ENCODE measurements at places on chromosomes 13 and 19.

- no peak for DNase-seq
Observed at GRCh38 chr13:109922518-109922917, 136.1 kb upstream of the IRS2 start.

GRCh38 chr19:35232912-35233311, 4.4 kb upstream of the FAM187B start:
- DNase-seq: no peak

DNA sequence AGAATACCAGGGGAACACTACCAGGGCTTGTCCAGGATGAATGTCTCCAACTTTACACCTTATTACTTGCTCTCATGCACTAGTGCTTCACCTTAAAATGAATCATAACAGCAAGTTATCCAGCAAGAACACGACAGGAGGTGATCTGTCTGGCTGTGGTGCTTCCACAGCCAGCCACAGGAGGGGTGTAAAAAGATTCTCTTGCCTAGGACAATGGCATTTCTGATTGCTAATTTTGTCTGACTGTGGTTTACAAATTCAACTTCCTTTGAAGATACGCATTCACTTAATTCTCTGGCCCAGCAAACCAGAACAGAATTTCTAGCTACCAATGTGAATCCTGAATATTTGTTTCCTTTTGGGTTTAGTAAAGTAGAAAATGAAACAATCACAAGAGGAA, 23.1 kb upstream of the COG3 start:
- no peak for DNase-seq

DNA sequence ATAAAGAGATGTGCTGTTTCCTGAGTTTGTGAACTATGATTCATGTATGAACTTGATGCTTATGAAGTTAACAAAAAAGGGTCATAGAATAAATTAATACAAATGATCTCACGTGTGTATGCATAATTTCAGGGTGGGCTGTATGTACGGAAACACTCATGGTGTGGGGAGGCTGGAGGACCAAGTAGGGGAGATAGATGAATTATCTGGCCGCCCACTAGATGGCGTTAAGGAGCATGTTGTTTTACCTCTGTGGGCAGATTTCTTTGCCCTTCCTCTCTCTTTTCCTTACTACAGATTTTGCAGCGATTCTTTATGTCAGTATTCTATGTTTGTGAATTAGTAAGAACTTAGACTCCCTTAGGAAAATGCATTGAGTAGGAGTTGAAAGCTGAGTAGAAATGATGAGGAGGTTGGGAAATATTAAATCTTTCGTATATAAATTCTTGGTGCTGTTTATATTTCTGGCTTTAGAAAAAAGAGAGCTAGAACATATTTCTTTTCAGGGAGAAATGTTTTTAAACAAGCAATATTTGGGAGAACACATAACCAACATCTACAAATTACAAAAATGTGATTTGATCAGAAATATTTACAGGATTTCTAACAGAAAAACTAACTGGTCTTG, 47.4 kb upstream of the TMTC4 start:
- peak; percentile 42 for DNase-seq

DNA sequence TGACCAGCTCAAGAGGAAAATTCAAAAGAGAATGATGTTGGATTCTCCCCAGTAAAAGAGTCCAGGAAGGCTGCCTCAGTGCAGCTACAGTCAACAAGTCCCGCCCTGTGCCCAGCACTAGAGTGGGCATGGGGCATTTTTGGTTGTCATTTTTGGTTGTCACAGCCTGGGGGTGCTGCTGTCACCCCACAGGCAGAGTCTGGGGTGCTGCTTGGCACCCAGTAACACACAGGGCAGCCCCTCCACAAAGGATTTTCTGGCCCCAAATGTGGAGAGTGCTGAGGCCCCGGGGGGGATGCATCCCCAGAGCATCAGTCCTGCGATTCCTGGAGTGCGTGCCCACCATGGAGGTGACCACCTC, 28.2 kb upstream of the TMEM255B start:
- DNase-seq: no peak

GRCh38 chr13:40124633-40125015, 469.2 kb downstream of the COG6 start:
- DNase-seq: no peak

GRCh38 chr13:34401696-34402095, 540.4 kb upstream of the NBEA start:
- DNase-seq: no peak

- no peak for DNase-seq
Observed at GRCh38 chr19:32404933-32405430, 588 bp upstream of the DPY19L3 start.

- DNase-seq: no peak
Observed at GRCh38 chr19:7579182-7579581, 16.5 kb upstream of the CAMSAP3 start.

GRCh38 chr13:90824032-90824431, 523.5 kb upstream of the MIR17HG start:
- no peak for DNase-seq

- DNase-seq: no peak
Observed at GRCh38 chr13:109789262-109789661, 2.9 kb upstream of the IRS2 start.

DNA sequence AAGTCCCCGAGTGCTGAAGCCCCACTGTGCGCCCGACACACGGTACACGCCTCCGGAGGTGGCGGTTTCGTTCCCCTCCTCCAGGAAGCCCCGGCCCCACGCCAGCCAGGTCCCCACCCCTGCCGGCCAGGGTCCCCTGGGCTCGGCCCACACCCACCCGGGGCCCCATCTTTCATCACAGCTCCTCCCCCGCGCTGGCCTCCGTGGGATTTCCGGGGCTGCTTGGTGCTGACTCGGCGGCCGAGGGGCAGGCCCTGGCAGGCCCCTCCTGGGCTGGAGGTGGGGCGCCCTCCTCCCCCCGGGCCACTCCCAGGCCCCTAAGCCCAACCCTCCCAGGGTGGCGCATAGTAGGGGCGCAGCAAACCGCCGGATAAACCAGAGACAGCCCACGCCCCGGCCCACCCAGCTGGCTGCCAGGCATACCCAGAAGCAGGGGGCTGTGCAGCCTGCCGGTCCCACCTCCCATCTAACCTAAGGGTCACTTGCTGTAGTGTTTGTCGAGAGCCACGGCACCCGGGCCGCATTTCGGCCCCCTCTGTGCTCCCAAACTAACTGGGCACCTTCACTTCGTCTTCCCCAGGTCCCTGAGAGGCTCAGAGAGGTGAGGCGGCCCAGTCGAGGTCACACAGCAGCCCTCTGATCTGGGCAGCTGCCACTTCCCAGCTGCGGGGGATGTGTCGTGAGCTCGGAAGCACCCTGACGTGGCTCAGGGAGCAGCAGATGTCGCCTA, 6.6 kb downstream of the ZBTB7A start:
- peak; percentile 86 for DNase-seq

DNA sequence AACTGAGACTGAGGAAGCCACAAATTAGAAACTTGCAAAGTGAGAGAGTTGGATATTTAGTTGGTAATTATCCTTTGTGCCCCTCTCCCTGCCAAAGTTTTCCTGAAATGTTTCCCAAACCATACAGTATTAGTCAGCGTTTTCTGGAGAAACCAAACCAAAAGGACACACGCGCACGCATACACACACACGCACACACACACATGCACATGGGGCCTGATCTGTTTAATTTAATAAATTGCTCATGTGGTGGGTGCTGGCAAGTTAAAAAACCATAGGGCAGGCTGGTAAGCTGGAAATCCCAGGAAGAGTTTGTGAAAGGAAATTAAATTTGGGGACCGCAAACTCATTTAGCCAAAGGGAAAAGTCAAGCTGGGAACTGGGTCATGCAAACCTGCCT, 11.7 kb upstream of the CYSLTR2 start:
- no peak for DNase-seq

- no peak for DNase-seq
Observed at GRCh38 chr19:4654437-4655361, 15.4 kb downstream of the TNFAIP8L1 start.

DNA sequence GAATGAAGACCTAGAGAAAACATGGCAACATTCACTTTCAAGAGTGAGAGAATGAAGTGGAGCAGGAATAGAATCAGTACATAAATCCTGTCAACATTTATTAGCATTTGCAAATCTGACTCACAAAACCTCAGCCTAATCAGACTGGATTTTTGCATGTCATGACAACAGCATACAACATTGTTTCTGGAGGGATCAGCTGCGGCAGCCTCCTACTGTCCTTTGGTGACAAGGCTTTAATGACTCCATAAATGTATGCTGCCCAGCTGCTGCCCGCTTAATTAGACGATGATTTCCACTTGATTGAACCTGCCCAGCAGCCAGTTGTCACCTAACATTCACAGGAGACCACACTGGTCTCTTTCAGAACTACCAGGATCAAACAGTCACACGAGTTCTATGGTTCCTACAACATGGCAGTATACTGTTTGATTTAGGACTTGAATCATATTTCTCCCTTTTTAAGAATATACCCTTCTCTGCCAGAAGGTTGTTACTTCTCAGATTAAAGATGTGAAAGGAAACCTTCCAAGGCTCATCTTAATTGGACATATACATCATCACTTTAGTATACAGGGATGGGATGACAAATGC, 9.3 kb downstream of the EBPL start:
- no peak for DNase-seq

DNA sequence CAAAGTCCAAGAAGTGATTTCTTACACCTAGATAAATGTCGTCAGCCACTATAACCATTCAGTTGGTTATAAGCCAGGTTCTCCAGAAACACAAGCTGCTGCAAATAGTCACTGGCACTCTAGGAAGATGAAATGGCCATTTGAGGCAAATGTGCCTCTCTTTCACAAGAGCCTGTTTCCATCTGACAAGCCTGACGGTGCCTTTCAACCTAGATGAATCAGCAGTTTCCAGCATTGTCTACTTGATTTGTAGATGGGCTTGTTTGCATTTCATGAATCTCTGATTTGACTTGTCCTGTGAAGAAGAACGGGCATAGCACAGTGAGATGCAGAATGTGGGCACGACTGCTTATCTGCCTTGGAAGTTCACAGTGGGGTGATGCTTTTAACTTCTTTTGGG, 327.2 kb downstream of the LMO7 start:
- DNase-seq: no peak

DNA sequence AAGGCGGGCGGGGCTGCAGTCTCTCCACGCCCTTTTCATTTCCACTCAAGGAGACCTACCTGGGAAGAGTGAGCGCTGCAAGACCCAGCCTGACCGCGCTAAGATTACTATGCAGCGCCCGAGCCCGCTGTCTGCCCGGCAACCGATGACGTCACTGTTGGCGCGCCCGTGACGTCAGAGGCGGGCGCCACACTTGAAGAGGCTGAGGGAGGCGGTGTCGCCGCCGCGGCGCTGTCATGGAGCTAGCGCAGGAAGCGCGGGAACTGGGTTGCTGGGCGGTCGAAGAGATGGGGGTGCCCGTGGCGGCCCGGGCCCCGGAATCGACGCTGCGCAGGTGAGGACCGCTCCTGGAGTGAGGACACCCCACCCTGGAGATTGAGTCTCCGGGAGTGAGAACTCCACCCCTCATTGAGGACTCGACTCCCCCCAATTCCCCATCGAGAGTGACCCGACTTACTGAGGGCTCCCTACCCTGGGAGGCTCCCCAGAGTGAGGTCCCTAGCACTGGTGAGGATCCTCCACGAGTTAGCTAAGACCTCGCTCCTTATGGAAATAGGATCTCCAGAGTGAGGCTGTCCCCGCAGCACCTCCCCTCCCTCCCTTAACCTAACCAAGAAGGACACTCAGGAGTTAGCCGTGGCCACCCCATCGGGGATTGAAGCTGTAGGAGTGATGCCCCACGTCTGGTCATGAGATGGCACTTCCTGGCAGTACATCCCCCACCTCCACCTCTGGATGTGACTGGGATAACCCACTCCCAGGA, at the start of gene HAUS5:
HAUS5 (plus strand) TSS at position 177 of the 763 bp plus-strand sequence; CDS start at position 237, 60 bp downstream.
- peak; percentile 95 for DNase-seq

GRCh38 chr19:2380567-2380966, 20.5 kb downstream of the TMPRSS9 start:
- DNase-seq: no peak

GRCh38 chr13:75610466-75610865, 25.7 kb upstream of the LMO7 start:
- no peak for DNase-seq

- no peak for DNase-seq
Observed at GRCh38 chr13:23671377-23671776, 101.2 kb downstream of the TNFRSF19 start.

DNA sequence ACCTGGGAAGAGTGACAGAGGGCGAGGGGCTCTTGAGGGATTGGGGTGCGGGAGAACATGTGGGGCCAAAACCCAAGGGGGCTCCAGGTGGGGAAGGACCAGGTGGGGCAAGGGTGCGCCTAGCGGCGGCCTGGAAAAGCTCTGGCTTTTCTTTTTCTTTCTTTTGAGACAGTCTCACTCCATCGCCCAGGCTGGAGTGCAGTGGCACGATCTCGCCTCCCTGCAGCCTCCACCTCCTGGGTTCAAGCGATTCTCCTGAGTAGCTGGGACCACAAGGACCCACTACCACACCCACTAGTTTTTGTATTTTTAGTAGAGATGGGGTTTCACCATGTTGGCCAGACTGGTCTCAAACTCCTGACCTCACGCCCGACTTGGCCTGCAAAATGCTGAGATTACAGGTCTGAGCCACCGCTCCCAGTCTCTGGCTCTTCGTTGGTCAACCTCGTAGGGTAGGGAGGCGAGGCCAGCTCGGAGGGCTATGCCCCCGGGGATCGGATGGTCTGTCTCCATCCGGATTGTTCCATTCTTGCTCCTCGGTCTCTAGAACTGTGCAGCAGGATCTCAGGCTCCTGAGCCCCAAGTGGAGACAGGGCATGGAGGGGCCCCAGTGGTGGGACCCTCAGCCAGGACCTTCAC, 3.7 kb downstream of the GADD45B start:
- no peak for DNase-seq

DNA sequence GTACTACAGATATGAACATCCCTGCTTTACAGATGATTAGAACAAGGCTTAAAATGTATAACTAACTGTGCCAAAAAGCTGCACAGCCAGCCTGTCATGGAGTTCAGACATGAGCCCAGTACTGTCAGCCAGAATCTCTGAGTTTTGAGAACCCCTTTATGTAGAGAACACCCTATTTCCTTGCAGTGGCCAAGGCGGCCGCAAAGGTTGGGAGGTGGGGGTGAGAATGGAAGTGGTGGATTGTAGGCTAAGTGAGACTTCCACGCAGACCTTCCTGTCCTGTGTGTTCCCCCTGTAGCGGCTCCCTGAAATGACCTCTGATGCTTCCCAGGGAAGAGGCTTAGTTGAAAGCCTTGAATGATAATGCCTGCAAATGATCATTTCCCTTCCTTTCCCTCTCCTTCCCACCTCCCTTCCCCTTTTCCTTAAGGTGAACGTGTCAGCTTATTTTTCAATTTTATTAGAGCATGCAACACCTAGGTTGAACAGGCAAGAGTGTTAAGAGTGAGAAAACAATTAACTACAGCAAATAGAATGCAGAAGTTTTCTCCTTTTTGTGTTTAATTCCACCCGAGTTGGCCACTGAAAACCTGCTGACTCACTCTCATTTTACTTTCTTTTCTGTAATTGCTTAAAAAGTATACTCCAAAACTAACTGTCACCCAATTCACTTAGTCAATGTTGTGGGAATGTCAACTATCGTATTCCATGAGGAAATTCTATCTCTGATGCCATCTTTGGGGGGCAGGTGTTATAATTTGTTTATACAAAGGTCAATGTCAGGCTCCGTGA, 167.0 kb upstream of the EDNRB start:
- DNase-seq: no peak

- no peak for DNase-seq
Observed at GRCh38 chr13:106846571-106847448, 278.9 kb upstream of the ARGLU1 start.

GRCh38 chr13:106232681-106233080, 302.8 kb downstream of the EFNB2 start:
- DNase-seq: no peak

Data from CD4-positive, alpha-beta T cell treated with Interleukin-4 for 1 hour (primary cell).